Stimulated activated CD8-positive, alpha-beta memory T cell treated with anti-CD3 and anti-CD28 coated beads, Interleukin-4, amount 100 ng/mL, for 4 hours (primary cell): ENCODE measurements at places on chromosomes 3 and 15.

DNA sequence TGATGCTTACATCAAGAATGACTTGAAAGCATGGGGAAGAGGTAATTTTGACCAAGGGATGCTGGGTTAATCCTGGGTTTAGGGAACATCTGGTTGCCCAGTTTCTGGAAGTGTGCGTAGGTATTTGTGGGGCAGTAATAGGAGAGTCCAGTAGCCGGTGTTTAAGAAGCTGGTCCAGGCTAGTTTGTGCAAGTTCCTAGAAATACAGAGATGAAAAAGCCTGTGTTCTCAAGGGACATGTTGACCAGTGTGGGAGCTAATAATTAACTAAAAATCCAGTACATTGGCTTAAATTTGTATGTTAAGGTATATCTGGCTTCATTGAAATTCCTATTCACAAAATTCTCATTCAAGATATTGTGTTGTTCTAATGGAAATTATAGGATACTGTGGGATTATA, 51.2 kb downstream of the UBE2E2 start:
- no peak for DNase-seq

DNA sequence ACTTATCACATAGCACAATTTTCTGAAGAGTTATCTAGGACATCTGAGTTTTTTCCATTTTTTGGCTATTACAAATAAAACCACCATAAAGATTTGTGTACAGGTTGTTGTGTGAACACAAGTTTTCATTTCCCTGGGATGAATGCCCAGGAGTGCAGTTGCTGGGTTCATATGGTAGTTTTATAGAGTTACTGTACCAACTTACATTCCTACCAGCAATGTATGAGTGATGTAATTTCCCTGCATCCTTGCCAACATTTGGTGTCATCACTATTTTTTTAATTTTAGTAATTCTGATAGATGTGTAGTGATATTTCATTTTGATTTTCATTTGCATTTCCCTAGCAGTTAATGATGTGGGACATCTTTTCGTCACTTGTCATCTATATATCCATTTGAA, 20.5 kb downstream of the FILIP1L start:
- no peak for DNase-seq

GRCh38 chr3:177744873-177745606, 547.8 kb upstream of the TBL1XR1 start:
- DNase-seq: no peak

GRCh38 chr3:51156147-51156546, 228.9 kb upstream of the MANF start:
- no peak for DNase-seq

DNA sequence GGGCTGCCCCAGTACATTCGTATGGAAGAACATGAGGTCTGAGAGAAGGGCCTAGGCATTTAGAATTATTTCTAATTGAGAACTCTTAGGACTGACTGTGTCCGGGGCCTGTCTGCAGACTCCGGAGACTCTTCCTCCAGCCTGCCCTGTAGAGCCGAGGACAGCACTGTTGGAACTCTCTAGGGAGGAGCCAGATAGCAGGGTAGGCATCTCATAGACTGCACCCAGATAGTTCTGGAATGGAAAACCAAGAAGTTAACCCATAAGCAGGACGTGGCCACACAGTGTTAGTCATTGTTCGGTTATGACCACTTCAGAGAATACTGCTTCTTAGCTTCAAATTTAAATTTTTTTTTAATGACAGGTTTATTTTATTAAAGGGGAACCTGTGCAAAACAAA, 59.5 kb downstream of the SNRK start:
- DNase-seq: no peak

DNA sequence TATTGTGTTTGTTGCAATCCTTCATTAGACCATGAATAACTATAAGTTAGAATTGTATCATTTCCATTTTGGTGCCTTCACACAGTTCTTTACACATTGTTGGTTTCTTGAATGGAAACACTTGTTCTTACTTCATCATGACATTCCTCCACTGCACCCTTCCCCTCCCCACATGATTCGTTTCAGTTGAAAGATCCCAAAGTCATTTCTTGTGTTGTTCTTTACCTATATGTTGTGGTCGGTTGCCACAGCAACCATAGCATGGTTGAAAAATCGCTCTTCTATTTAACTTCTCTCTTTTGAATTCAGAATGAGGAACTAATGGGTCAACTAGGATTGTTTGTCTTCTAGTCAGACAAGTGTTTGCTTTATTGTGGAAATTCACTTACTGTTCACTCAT, 103.3 kb downstream of the IL1RAP start:
- DNase-seq: no peak

GRCh38 chr3:77014226-77014625, 25.7 kb upstream of the ROBO2 start:
- DNase-seq: no peak

- no peak for DNase-seq
These were observed 67.8 kb upstream of the FSIP1 start for GRCh38 chr15:39850436-39850835.

GRCh38 chr3:149813367-149814281, 609 bp downstream of the RNF13 start:
- DNase-seq: no peak
